ENCODE measurements at places on chromosomes 6 and 20.

- DNase-seq = no peak
These were observed 102.2 kb downstream of the SYCP2 start for GRCh38 chr20:59831024-59831915.

DNA sequence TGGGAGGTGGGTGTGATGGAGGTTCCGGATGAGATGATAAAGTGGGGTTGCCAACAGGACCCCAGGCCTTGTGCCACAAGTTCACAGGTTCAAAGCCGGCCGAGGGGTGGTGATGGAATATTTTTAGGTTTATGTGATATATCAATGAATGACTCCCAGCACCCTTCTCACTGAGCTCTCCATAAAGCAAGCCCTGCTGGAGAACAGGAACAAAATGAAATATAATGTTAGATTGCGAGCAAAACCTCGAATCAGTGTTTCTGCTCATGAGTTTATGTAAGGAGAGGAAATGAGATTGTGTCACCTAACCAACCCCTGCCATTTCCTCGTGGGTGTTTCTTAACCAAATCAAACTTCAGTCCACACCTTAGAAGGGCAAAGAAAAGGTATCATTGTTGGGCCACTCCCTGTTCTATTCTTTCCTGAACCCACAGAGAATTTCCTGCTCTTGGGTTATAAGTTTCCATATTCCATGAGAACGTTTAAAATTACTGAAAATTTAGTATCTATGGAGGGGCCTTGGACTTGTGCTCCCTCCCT is 192.2 kb upstream of the EXOC2 start:
- DNase-seq = no peak

GRCh38 chr6:42255050-42255449 is 37.4 kb upstream of the MRPS10 start:
- DNase-seq = no peak

- DNase-seq = no peak
These were observed 82.3 kb downstream of the YTHDF1 start for GRCh38 chr20:63133481-63134091.

DNA sequence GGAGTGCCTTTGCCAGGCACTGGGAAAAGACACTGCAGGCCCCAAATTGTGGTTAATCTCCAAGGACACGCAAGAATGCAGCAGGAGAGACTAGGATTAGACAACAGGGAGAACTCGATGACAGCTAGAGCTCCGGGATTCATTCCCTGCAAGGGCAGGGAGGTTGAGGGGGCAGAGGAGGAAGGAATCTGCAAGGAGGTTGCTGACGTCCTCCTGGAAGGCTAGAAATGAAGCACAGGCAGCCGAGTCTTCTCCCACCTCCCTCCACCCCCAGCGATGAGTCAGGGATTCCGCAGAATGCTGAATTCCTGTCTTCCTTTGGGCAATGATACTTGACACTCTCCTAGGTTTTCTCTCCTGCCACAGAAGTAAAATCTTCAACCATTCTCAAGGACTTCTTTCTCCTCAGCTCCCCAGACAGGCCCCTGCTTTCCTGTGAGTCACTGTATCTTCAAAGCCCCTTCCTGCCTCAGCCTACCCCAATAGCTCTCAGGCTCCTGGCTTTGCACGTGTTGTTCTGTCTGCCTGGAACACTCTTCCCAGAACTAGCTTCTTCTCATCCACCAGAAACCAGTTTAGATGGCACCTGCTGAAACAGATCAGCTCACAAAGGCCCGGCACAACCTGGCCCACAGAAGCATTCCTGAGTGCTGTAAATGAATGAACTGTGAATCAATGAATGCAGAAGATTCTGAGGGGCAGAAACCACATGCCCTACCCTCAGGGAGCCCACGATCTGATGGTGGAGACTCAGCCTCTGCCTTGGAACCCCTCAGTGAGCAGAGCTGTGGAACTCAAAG is 85.6 kb downstream of the MRPL14 start:
- no peak for DNase-seq

DNA sequence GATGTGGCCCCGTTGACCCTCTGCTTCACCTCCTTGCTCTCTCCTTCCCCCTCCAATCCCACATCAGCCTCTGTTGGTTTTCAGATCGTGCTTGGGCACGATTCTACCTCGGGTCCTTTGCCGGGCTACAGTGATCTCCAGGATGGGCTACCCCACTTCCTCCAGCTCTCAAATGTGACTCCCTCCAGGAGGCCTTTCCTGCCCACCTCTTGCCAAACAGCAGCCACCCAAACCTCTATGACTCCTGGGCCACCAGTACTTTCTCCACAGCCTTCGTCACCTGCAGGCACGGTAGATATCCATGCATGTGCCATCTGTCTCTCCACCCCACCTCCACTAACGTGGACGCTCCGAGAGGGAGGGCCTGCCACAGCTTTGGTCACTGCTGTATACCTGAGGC is 55.9 kb upstream of the NXT1 start:
- no peak for DNase-seq

Data from KG1 (cell line).